Skin of body (tissue), 3 donors: ENCODE measurements at places on chromosomes 7 and 10. TPM values are rescaled to one million over a fixed set of nuclear protein-coding genes. Genes with fewer than 3 reads are reported as not detected.

The PHYHIPL gene
- total RNA-seq, result 1.2 TPM

The EPHB4 gene
- total RNA-seq, result 54.6 TPM

The DYNC1I1 gene
- 1.1 TPM for total RNA-seq

The FAS gene
- total RNA-seq, result 28.6 TPM

The PANK1 gene
- total RNA-seq, result 17.3 TPM

The ANKRD26 gene
- total RNA-seq, result 17.6 TPM

The MBL2 gene
- total RNA-seq, result not detected

The ADRB1 gene
- total RNA-seq, result 0.79 TPM

The ANKRD30A gene
- 0.30 TPM for total RNA-seq

The RSPH10B gene
- total RNA-seq, result 0.20 TPM

The P4HA1 gene
- 65.1 TPM for total RNA-seq

The TMEM196 gene
- total RNA-seq, result under 0.01 TPM

The LRRC4 gene
- total RNA-seq, result 1.2 TPM

The ZCWPW1 gene
- 4.7 TPM for total RNA-seq

The ZMIZ2 gene
- 11.8 TPM for total RNA-seq

The NRCAM gene
- 7.9 TPM for total RNA-seq

The HOXA11 gene
- total RNA-seq, result 0.20 TPM

The TFEC gene
- 2.2 TPM for total RNA-seq

The ZNF735 gene
- total RNA-seq, result not detected

The ZNF775 gene
- total RNA-seq, result 3.0 TPM

The ABCB1 gene
- 1.1 TPM for total RNA-seq

The ARMC3 gene
- total RNA-seq, result not detected

The IDI2 gene
- total RNA-seq, result not detected

The CDHR1 gene
- total RNA-seq, result 1.7 TPM

The CCDC172 gene
- total RNA-seq, result not detected

The CAMK2B gene
- total RNA-seq, result 2.2 TPM

The CCDC136 gene
- total RNA-seq, result 6.1 TPM

The AMZ1 gene
- 0.30 TPM for total RNA-seq

The COL26A1 gene
- 3.5 TPM for total RNA-seq

The PTF1A gene
- not detected for total RNA-seq

The ZNF277 gene
- total RNA-seq, result 31.7 TPM

The RHBDD2 gene
- 12.0 TPM for total RNA-seq

The NOD1 gene
- total RNA-seq, result 12.8 TPM

The GTF2IRD1 gene
- total RNA-seq, result 18.1 TPM

The C10orf105 gene
- under 0.01 TPM for total RNA-seq

The CASP7 gene
- total RNA-seq, result 21.8 TPM

The MSMB gene
- total RNA-seq, result 4.8 TPM

The HYAL4 gene
- not detected for total RNA-seq

The KCNH2 gene
- 0.99 TPM for total RNA-seq

The TEX47 gene
- not detected for total RNA-seq

The PILRB gene
- 13.4 TPM for total RNA-seq

The SYT15B gene
- 0.59 TPM for total RNA-seq

The DCLRE1A gene
- 8.2 TPM for total RNA-seq

The ADAM12 gene
- 22.8 TPM for total RNA-seq

The DGKI gene
- 1.5 TPM for total RNA-seq

The AZGP1 gene
- total RNA-seq, result 39.4 TPM

The CPA1 gene
- total RNA-seq, result 0.79 TPM

The LOXL4 gene
- total RNA-seq, result 5.0 TPM

The PSD gene
- 7.5 TPM for total RNA-seq

The PNLIPRP2 gene
- not detected for total RNA-seq

The CYP2E1 gene
- total RNA-seq, result 0.69 TPM

The KIAA1217 gene
- 19.8 TPM for total RNA-seq

The GRM3 gene
- total RNA-seq, result 0.20 TPM

The APBB1IP gene
- total RNA-seq, result 9.5 TPM

The CYP26C1 gene
- total RNA-seq, result not detected

The ASB4 gene
- 2.9 TPM for total RNA-seq

The CDK14 gene
- total RNA-seq, result 51.6 TPM

The GPR141 gene
- 5.7 TPM for total RNA-seq

The THNSL1 gene
- total RNA-seq, result 5.6 TPM
